ENCODE measurements at places on chromosomes 4 and X.

DNA sequence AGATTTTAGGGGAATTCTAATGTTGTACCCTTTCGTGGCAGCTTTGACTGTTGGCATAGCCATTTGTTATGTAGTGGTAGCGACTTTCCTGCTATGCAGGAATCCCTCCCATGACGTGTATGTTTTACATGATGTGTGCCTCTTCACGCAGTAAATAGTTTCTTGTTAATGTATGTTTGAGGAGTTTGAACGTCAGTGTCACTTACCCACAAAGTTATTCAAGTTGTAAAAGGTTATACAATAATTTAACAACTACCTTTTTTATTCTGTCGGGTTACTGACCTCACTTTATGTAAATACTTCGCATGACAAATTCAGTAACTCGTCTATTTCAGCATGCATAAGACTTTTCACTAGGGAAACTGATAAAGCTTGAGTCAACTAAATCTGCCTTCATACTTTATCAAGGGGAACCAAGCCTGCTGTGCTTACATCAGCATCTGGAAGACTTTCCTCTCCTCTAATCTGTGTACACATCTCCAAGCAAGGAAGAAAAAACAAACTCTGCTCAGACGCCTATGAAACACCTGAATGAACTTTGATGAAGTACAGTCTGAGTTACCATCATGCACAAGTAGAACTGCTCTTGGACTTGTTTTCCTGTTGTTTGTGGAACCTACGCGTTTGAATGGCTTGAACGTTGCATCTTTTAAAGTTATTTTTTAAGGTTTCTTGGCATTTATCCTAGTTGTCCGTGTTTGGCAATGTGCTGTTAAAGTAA lies 61.2 kb downstream of the SLC9A6 start:
- DNase-seq: no peak

GRCh38 chrX:130846746-130847145 lies 56.3 kb downstream of the ENOX2 start:
- DNase-seq: no peak

DNA sequence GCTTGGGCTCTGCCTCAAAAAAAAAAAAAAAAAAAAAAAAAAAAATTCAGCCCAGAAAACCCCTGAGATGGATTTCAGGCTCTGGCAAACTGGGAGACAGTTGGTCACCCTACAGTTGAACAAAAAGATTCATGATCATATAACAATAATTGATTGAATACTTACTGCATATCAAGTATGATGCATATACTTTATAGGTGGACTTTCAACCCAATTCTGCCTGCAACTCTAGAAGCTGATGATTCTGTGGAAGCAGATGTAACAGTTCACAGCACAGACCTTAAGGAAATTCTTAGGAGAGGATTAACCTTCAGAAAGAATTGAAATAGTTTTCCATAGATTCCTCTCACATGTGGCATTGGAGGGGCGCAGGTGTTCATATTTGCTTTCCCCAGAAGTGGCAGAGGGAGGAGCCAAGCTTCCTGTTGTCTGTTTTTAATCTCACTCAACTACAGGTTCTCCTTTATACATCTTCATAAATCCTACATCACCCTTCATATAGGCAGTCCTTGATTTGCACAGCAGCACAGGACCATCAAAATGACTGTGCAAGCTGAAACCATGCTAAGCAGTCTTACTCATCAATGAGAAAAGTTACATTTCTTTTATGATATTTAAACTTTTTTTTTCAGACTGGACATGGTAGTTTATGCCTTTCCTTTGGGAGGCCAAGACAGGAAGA lies 149.4 kb upstream of the KLF3 start:
- DNase-seq: no peak

- DNase-seq: no peak
Observed at GRCh38 chr4:117983541-117984365, 50.5 kb upstream of the NDST3 start.

DNA sequence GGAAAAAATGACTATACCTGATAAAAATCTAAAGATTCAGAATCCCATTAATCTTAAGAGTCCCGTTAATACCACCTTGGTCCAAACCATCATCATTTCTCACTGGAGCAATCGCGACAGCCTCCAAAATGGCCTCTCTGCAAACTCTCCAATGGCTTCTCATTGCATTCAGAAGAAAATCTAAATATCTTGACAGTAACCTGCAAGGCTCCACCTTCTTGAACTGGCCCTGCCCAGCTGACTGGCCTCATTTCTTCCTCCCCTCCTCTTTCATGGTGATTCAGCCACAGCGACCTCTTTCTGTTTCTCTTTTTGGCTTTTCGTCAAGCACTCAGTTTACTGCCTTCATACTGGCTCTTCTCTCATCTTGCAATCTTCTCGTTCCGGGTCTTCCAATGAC lies 56.2 kb upstream of the GPRIN3 start:
- no peak for DNase-seq

GRCh38 chrX:1427756-1428155 lies 25.0 kb downstream of the ASMTL start:
- DNase-seq: no peak

DNA sequence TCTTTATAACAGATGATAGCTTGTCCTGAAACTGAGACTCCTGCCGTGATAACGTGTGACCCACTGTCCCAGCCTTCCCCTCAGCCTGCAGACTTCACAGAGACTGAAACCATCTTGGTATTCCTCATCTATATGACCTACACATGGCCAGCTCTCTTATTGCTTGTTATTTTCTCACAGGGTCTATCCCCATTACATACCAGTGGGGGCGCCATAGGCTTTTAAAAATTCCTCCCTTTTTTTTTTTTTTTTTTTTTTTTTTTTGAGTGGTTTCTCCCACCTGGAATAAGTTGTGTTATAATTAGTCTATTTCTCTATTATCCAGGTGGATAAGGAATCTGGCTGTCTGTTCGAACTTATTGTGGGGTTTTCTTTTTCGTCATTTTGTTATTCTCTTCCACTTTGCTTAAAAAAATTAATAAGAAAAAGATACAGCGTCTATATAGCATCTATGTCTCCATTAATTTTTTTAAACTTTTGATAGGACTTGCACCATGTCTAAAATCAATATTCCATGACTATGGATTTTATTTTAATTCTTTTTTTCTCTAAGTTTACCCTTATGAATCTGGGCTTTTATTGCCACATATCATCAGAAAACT lies 47.2 kb downstream of the GYG2 start:
- no peak for DNase-seq

DNA sequence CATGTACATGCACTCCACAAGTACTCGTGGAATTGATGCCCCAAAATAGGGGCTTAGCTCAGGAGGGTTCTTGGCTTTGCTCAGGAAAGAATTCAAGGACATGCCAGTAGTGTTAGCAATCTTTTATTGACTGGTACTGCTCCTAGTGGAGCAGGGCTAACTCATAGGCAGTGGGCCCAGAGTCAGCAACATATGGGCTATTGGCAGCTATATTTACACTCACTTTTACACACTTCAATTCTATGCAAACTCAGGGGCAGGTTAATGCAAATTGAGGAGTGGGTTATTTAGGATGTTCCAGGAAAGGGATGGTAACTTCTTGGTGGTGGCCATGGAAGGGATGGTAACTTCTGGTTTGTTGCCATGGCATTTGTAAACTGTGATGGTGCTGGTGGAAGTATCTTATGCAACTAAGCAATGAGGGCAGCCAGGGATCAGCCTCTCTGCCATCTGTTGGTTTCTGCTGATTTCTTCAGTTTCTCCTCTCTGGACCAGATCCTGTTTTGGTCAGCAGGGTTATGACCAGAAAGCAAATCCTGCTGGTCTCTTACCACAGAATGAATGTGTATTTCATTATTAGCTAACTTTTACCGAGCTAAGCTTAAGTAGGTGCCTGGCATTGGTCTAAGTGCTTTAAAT lies 69.2 kb upstream of the FAT1 start:
- DNase-seq: no peak

- no peak for DNase-seq
Observed at GRCh38 chr4:93764639-93765246, 63.8 kb upstream of the ATOH1 start.

DNA sequence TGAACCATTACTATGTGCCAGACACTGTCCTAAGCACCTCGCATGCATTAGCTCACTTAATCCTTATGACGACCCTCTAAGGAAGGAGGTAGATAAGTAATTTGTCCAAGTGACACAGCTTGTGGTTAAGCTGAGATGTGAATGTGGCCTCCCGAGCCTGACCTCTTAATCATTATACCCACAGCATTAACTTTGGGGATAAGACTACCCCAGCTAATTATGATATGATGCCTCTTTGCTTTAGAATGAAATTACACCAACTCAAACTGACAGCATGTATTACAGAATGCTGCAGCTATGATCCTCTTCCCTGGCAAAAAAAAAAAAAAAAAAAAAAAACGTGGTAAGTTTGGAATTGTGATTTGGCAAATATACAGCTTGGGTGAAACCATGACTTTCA lies 53.5 kb downstream of the APBB2 start:
- no peak for DNase-seq

GRCh38 chr4:168163106-168163505 lies 70.8 kb downstream of the ANXA10 start:
- no peak for DNase-seq

DNA sequence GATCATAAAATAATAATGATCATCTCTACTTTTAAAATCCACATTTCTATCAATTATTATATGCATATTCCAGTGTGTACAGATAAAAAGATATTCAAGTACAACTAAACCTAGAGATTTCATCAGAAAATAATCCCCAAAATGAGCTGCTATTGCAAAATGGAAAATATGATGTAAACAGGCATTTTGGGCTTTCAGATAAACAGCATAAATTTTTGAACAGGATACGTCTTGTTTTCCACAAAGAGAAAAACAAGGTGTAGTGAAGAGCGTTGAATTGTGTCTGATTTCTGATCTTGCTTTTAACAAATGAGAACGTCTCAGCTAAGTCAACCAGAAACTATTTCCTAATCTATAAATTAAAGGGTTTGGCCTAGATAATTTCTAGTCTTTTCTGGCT lies 349.6 kb upstream of the FTHL17 start:
- no peak for DNase-seq

GRCh38 chr4:95181243-95181995 lies 367.4 kb downstream of the UNC5C start:
- no peak for DNase-seq

GRCh38 chrX:154002215-154002719 lies 17.4 kb downstream of the IRAK1 start:
- DNase-seq: peak; percentile 19

GRCh38 chrX:134377537-134377936 lies 82.4 kb upstream of the HPRT1 start:
- DNase-seq: no peak

GRCh38 chr4:80447493-80447892 lies 112.0 kb downstream of the CFAP299 start:
- DNase-seq: no peak

All from NCI-H1105 (cell line).